GM12878 (cell line): ENCODE measurements at places on chromosomes 2 and 18.

- no peak overlapping the region for H3K4me3 ChIP-seq
- H3K4me1 ChIP-seq: peaks cover 47% of the 10 kb centered on the region
- no peaks in the 10 kb centered on the region for H3K36me3 ChIP-seq
- DNase-seq: no peak
- no peaks in the 10 kb centered on the region for H3K27me3 ChIP-seq
- 0 out of 2 replicates have a peak overlapping the region, but pooled peaks have one; percentile 30 for H3K27ac ChIP-seq
Observed at GRCh38 chr2:8545695-8546611, 135.9 kb upstream of the ID2 start.

DNA sequence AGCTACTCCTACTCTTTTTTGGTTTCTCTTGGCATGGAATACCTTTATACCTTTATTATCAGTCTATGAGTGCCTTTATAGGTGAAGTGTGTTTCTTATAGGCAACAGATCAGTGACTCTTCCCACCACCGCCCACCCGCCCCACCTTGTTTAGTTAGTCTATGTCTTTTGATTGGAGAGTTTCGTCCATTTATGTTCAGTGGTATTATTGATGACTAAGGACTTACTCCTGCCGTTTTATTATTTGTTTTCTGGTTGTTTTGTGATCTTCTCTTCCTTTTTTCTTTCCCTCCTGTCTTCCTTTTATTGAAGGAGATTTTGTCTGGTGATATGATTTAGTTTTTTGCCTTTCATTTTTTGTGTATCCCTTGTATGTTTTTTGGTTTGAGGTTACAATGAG, 179.5 kb downstream of the GULP1 start:
- no peak overlapping the region for H3K4me3 ChIP-seq
- H3K27ac ChIP-seq: no peak overlapping the region
- no peaks in the 10 kb centered on the region for H3K27me3 ChIP-seq
- H3K4me1 ChIP-seq: no peaks in the 10 kb centered on the region

- no peaks in the 10 kb centered on the region for H3K27me3 ChIP-seq
- H3K36me3 ChIP-seq: no peaks in the 10 kb centered on the region
Observed at GRCh38 chr2:66517772-66518171, 82.8 kb downstream of the MEIS1 start.

- DNase-seq: no peak
- no peaks in the 10 kb centered on the region for H3K27me3 ChIP-seq
- no peaks in the 10 kb centered on the region for H3K36me3 ChIP-seq
- no peaks in the 10 kb centered on the region for H3K4me1 ChIP-seq
Observed at GRCh38 chr2:240069829-240070228, 16.5 kb upstream of the OR6B3 start.
